ENCODE measurements at places on chromosomes 2 and 18.

DNA sequence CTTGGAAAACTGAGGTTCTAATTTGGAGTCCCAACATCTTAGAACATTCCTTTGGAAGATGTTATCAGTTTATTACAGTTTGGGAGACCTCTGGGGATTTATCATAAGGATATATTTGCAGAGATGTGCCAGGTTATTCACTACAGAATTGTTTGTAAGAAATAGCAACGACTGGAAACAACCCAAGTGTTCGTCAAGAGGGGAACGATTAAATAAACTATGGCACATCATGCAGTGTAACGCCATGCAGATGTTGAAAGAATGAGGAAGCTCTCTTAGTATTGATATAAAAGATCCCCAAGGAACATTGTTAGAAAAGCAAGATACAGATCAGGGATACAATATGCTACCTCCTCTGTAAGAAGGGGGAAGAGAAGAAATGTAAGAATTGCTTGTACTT, 210.6 kb downstream of the TMEM247 start:
- no peak for DNase-seq

GRCh38 chr18:79798999-79799370, 1.2 kb downstream of the KCNG2 start:
- DNase-seq = no peak

DNA sequence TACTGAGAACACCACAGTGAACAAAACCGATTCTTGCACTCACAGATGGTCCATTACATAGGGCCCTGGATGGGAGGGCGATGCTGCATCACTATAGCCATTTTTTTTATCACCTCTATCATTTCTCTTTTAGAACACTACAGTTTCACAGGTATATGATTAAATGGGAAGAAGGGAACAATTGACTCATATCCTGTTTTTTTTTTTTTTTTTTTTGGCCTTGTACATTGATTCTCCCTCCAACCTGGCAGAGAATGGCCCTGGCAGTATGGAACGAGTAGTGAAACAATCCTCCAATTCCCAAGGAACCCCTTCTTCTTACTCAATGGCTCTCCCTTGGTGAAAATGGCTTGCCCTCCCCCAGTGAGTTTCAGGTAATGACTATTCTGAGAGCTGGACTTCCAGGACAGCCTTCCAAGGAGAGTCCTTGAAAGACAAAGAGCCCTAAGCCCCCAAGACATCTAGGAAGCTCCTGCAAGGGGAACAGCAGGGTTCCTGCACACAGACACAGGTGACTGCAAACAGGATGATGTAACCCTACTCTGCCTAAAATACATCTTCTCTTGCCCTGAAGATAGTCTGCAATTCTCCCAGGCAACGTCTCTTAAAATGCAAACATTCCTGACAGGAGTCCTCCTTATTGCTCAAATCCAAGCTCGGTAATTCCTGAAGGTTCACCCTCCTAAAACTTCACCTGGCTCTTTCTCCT, 405.4 kb downstream of the SETBP1 start:
- no peak for DNase-seq

GRCh38 chr2:84701880-84702279, 179.0 kb downstream of the TRABD2A start:
- DNase-seq = no peak

- no peak for DNase-seq
Measured at GRCh38 chr2:9330612-9331270, 92.6 kb downstream of the ITGB1BP1 start.
